Mammary epithelial cell (primary cell): ENCODE measurements at places on chromosomes 2 and 18.

DNA sequence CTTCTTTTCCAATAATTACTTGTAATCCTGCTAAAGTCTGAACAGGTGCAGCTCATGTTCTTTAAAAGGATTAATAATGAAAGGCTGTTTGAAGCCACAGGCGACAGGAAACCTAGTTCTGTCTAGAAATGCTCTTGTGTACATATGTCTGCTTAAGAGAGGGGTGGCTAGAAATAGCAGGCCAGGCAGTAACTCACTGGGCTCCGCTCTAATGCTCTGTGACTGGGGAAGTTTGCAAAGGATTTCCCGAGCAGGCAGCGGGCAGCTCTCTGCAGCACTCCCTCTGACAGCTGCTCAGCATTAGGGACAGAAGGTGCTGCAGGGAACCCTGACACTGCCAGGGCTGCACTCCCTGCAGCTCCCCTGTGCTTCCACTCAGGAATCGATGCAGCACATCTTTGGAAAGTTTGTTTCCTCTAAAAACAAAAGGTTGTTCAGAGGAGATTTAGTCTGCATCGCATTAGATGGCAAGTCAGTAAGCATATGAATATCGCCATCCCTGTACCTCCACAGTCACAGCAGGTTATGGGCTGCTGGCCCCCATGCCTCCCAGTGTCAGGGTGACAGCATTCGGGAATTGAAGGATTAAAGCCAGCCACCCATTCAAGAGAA is 33.1 kb upstream of the TTC39C start:
- DNase-seq, result no peak

DNA sequence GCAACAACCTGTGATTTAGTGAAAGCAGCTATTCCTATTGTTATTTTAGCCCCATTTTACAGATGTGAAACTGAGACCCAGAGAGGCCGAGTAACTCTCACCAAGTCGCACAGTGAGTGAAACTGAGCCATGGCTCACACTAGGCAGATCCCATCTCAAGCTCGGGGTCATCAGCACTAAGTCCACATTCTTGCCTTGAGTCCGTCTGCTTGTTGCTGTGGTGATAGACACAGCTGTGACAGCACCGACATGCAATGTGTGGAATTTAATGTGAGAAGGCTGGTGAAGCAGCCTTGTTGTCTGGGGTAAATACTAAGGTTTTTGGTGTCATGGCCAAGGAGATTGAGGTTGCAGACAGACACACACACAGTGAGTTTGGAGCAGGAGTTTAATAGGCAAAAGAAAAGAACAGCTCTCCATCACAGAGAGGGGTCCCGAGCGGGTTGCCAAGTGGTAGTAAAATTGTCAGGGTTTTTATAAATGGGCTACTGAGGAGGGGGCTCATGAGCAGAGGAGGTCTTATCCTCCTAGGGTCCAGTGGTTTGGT is 40.2 kb upstream of the GMCL1 start:
- DNase-seq, result no peak

GRCh38 chr2:200259577-200259957 is 46.9 kb upstream of the SPATS2L start:
- DNase-seq, result peak; percentile 86

- no peak for DNase-seq
Observed at GRCh38 chr2:43239981-43240765, 13.8 kb upstream of the ZFP36L2 start.

GRCh38 chr2:206531996-206532543 is 88.7 kb downstream of the ADAM23 start:
- no peak for DNase-seq

- DNase-seq, result no peak
Observed at GRCh38 chr18:60246606-60247005, 126.0 kb downstream of the MC4R start.

DNA sequence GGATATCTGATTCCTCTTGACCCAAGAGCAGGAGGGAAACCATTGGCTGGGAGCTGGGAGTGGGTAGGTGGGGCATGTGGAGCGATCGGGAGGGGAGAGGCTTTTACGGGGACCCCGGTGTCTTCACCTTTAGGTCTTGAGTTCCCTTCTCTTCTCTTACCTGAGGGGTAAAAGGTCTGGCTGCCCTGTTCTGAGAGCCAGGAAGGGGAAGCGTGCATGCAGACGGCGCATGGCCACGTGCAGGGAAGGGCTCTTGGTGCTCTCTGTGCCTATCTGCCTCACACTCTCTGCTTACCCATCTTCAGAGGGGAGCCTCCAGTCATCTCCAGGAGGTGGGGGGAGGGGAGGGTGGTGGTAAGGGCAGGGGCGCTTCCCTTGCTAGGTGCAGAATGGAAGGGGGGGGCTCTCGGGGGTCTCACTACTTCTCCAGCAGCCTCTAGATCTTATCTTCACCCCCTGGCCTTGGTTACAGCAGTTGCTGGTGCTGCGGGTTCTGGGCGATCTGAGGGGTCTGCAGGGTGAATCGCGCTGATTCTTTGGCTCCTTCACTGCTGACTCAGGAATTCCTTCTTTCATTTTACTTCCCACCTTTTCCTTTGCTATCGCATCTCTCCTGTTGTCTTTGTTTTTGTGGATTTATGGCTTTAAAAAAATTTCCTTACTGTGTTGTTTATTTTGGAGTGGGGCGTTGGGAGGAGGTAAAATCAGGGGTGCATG is 225.8 kb upstream of the HS6ST1 start:
- no peak for DNase-seq

GRCh38 chr18:52408800-52409302 is 68.9 kb downstream of the DCC start:
- DNase-seq, result no peak

DNA sequence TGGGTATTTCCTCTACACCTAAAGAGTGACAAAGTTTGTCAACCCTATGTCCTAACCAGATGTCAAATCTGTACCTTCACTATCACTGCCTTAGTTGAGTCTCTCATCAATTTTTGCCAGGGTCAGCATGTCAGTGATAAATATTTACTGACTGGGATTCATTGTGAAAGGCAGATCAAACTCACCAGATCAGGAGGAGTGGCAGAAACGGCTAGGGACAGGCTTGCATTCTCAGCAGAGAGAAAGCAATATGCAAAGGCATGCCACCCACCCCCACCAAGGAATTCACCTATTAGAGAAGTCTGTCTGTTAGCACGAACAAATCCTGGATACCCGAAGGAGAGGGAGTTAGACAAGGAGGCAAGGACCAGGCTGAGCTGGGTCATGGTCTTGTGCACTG is 62.6 kb downstream of the PTPN2 start:
- DNase-seq, result no peak

DNA sequence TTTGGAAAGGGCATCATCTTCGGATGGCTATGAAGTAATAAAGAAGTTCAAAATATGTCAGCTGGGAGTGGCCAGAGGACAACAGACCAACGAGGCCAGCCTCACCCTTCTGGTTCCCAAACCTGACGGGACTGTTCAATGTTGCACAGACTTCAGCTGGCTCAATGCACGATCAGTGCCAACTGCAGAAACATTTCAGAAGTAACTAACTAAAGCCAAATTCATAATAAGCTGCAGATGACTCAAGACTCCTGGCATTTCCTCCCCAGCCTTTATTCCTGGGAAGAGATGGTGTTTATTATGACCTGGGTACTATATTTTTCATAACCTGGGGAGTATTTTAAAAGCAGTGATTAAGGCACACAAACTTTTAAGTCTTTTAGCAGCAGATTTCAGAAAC is 3.8 kb upstream of the ATP6V1C2 start:
- peak; percentile 85 for DNase-seq

DNA sequence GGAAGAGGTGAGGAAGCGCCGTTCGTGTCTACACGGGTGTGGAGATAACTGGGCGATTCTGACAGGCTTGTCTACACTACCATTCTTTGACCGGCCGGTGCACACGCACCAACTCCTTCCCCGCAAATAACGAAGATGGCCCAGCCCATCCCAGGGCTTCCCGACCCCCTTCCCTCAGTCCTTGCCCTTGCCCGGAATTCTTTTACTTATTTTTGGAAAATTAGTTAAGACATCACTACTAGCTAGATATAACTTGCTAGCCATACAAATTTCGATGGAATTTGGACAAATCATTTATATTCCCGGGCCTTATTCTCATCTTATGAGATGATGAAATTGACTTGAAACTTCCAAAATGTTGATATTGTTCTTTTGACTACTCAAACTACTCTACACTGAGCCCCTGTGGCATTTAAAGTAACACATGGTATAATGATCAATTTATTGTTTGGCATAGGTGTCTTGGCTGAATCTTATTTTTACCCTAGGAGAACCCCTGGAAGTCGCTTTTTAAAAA is 1.3 kb downstream of the ERICH2 start:
- DNase-seq, result no peak

- no peak for DNase-seq
Observed at GRCh38 chr2:73070643-73071359, 711 bp downstream of the SFXN5 start.

- DNase-seq, result peak; percentile 41
Observed at GRCh38 chr2:54572636-54573536, 116.8 kb downstream of the SPTBN1 start.

DNA sequence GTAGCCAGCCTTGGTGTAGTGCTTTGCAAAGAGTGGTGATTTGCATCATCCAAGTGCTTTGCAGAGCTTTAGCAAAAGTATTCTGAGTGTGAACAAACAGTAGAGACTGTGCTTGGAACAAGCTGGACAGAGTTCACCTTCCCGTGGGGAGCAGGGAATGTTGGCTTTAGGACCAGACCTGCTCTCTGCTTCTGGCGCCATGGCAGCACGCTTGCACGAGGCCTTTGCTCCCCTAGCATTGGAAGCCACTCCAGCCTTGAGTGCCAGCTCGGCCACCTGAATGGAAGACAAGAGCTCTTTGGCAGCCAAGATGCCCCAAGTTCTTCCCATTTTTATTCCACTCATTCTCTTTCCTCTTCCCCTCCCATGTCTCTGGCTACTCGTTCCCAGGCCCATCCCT is 250.8 kb upstream of the OSR1 start:
- no peak for DNase-seq

DNA sequence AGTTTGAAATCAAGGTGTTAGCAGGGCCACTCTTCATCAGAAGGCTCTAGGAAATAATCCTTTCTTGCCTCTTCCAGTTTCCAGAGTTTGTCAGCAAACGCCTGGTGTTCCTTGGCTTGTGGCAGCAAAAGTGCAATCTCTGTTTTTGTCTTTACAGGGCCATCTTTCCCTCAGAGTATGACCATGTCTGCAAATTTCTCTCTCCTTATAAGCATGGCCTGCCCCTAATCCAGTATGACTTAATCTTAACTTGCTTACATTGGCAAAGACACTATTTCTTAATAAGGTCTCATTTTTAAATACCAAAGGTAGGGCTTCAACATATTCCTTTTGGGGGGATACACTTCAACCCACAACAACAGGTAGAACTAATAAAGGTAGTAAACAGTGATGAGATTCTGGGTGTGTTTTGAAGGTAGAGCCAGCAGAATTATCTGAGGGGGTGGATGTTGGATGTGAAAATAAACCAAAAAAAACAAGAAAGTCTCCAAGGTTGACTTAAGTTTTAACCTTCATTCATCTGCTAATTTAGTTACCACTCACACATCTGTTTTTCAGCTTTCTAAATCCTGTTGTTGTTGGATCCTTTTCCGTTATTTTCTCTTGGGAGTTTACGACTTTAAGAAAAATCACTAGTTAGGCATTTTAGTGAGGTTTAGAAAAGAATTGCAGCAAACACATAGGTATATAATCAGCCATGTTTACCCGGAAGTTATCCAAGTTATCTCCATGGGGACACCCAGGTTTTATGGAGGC is 234.4 kb upstream of the FIGN start:
- no peak for DNase-seq

- DNase-seq, result no peak
Observed at GRCh38 chr2:2638547-2639220, 307.6 kb upstream of the MYT1L start.

- no peak for DNase-seq
Observed at GRCh38 chr2:239399921-239400595, 762 bp downstream of the HDAC4 start.

- DNase-seq, result no peak
Observed at GRCh38 chr2:168076731-168077130, 170.7 kb downstream of the STK39 start.

- no peak for DNase-seq
Observed at GRCh38 chr2:232789082-232789481, 12.7 kb upstream of the KCNJ13 start.

DNA sequence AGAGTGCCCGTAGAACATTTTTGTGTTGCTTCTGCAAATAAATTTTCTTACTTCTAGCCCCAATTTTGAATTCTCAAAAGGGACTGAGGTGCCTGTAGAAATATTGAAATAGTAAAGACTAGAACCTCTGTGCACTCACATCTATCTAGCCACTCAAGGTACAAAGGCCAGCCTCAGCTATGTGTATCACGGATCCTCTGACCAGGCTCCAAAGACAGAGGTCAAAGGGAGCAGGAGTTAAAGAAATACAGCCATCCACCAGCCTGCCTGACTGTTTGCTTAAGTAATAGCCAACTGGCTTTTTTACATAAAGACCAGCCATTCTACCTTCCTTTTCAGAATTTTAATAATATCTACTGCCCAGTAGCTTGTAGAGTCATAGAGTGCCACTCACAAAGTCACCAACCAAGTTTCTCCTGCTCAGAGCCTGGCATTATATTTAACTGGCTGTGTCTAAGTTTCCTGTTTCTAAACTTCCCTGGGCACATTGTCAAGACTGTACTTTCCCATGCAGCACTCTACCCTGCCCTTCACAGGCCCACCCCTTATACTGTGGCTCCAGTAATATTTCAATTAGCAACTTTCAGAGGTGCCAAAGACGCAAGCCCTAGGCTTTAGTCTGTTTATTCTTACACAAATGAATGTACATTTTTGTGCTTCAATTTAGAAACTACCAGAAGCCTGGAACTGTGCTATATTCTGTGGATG is 338.3 kb upstream of the NT5C1B start:
- DNase-seq, result no peak

GRCh38 chr2:109331896-109332848 is 203.2 kb downstream of the SH3RF3 start:
- peak; percentile 92 for DNase-seq

DNA sequence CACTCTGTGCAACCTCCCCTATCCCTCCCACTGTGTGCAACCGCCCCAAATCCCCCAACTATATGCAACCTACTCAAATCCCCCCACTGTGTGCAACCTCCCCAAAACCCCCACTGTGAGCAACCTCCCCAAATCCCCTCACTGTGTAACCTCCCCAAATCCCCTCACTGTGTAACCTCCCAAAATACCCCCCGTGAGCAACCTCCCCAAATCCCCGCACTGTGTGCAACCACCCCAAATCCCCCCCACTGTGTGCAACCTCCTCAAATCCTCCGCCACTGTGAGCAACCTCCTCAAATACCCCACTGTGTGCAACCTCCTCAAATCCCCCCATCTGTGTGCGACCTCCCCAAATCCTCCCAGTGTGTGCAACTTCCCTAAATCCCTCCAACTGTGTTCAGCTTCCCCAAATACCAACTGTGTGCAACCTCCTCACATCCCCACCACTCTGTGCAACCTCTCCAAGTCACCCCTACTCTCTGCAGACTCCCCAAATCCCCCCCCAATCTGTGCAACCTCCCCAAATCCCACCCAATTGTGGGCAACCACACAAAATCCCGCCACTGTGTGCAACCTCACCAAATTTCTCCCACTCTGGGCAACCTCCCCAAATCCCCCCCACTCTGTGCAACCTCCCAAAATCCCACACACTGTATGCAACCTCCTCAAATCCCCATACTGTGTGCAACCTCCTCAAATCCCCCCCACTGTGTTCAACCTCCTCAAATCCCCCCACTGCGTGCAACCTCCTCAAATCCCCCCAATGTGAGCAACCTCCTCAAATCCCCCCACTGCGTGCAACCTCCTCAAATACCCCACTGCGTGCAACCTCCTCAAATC is 114.1 kb downstream of the TPO start:
- no peak for DNase-seq
